ENCODE measurements at places on chromosomes 5 and 9.
A peak's percentile ranks its signal among the peaks of the same experiment; 100 is the strongest.

DNA sequence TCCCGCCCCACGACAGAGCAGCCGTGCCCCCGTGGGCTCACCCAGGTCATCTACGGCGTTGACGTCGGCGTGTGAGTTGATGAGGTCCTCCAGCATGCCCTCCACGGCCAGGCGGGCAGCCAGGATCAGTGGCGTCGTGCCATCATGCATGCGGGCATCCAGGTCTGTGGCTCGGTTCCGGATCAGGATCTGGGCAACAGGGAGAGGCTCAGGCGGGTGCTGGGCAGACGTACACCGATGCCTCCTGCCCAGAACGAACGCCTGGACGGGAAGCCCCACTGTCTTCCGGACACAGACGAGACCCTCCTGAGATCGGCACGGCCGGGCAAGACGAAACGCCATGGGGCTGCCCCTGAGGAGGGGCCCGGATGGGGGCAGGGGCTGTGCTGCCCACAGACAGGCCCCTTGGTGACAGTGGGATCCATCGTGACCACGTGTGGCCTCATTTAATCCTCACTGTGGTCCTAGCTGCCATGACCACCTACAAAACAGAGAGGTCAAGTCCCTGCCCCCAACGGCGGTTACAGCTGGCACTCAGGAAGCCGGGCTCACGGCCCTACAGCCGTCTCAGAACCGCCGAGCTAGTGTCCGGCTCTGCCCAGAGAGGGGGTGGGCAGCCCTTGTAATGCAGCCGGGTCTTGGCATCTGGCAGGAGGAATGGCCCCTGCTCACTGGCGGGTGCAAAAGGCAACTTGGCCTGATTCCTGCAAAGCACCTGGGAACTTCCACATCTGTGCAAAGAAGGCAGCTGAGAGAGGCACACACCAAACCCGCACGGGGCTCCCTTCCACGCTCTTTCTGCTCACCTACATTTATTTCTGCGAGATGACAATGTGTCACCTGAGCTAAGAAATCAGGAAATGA lies 16.5 kb upstream of the SEC16A start:
- no peak for DNase-seq

GRCh38 chr5:83069096-83069799 lies 7.9 kb downstream of the TMEM167A start:
- DNase-seq, result no peak

DNA sequence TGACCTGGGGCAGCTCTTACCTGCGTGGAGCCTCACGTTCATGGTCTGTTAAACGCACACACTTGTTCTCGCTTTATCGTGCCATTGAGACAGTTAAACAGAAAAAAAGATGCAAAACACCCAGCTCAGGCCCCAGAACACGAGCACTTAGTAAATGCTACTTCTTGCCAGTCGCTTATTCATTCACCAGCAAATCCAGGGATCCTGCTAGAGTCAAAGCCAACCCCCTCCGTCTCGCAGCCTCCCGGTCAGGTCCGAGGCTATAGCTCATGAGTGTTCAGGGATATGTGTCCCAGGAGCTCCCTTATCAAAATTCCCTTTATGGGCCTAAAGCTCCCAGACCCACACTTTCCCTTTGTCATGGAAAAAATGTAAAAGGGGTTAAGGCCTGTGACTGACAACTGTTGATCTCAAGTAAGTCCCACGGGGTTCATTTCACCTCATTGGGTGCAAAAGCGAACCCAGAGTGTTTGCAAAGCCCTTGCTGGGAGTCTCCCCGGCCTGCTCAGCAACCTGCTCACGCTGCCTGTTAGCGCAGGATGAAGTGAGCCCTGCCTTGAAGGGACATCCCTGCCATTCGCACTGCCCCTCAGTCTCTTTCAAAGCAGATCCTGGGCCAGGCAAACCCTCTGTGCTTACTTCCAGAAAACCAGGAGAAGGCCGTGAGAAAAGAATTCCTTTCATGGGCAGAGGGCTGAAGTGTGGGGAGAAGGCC lies 40.7 kb downstream of the HRH2 start:
- DNase-seq, result no peak

- DNase-seq, result peak; percentile 40
Measured at GRCh38 chr9:130664251-130665028, at the start of gene PRDM12. PRDM12 (plus strand) TSS chr9:130664594; CDS start chr9:130664654, 60 bp downstream.

GRCh38 chr5:174922955-174923354 lies 198.6 kb downstream of the MSX2 start:
- DNase-seq, result no peak

- DNase-seq, result no peak
Measured at GRCh38 chr5:65835191-65835590, 91.2 kb upstream of the ERBIN start.

GRCh38 chr9:20760246-20760891 lies 76.3 kb downstream of the FOCAD start:
- no peak for DNase-seq

DNA sequence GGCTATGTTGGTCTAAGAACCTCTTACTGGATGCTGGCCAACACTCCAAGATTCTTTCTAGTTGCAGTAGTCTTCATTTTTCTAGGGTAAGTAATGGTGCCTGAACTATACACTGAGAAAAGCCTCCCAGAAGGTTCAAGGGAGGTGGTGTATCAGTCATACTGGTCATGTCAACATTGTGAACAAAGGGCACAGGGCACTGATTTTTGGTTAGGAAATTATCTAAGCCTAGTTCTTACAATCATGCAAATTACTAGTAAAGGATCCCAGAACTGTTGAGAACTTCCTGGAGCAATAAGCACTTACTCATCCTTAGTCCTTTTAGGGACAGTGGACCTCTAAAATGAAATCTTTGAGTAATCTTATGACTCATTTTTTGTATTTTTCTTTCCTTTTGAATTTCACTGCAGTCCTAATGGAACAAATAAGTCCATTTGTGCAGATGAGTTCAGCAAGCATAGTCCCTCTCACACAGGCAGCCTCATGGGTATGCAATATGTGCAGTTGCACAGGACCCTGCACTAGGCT lies 21.1 kb upstream of the CDC42SE2 start:
- no peak for DNase-seq

DNA sequence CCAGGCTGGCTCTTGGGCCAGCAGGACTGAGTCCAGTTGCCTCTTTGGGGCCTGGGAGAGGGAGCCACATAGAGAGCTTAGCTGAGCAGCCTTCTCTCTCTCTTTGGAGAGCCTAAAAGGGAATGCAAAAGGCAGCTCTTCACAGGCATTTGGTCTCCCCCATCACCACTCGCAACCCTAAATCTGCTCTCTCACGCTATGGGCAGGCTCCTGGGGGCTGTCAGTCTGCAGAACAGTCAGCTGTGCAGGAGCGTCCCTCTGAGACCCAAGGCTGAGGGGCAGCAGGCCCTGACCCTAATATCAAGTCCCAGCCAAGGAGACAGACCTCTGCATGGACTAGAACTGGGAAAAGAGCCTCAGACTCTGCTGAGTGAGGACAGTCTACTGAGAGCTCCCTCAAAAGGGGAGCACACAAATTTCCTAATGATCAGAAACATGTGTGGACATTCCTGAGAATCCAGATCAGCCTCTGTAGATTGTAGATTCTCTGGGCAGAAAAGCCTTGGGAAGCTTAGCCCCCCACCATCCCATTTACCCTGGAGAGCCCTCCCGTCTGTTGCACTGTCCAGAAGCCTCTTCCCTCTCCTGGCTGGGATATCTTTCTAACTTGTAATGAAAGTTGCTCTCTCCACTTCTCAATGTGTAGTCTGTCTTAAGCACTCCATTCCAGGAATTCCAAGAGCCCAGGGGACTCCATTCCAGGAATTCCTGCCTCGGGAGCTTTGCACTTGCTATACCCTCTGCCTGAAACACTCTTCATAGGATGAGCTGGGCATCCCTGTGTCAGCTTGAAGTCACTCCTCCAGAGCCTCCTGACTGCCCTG lies 79.4 kb downstream of the FAM114A2 start:
- no peak for DNase-seq

- peak; percentile 60 for DNase-seq
Measured at GRCh38 chr9:278651-279050, 64.0 kb downstream of the DOCK8 start.

- DNase-seq, result no peak
Measured at GRCh38 chr9:32340361-32340760, 44.1 kb upstream of the ACO1 start.

GRCh38 chr9:87271696-87272477 lies 225.8 kb upstream of the DAPK1 start:
- DNase-seq, result no peak

- DNase-seq, result no peak
Measured at GRCh38 chr9:99269416-99269815, 47.3 kb downstream of the SEC61B start.

GRCh38 chr5:113487781-113488644 lies at the start of gene MCC:
MCC (minus strand) TSS chr5:113488453.
- peak; percentile 55 for DNase-seq

- DNase-seq, result no peak
Measured at GRCh38 chr9:94904806-94905205, 178.3 kb downstream of the AOPEP start.

DNA sequence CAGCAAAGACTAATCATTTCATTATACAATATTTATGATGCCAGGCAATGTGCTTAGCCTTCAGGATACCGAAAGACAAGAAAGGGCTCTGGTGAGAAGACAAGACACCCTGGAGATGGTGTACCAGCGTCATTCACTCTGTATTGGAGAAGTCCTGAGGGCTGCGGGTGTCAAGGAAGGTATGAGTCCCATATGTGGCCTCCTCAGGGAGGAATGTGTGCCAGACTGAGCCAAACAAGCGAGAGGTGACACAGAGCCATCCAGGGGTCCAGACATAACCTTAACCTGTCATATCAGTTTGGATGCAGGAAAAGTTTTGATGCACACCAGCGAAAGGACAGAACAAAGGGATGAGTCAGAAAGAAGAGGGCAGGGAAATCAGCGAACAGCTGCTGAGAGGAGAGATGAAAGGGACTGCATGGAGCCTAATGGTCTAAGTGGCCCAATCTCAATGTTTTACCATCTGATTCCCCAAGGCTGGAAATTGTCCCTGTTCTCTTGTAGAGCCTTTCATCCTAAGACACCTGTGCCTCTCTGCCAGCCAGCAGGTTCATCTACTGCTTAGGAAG lies 38.9 kb downstream of the ADRA1B start:
- no peak for DNase-seq

DNA sequence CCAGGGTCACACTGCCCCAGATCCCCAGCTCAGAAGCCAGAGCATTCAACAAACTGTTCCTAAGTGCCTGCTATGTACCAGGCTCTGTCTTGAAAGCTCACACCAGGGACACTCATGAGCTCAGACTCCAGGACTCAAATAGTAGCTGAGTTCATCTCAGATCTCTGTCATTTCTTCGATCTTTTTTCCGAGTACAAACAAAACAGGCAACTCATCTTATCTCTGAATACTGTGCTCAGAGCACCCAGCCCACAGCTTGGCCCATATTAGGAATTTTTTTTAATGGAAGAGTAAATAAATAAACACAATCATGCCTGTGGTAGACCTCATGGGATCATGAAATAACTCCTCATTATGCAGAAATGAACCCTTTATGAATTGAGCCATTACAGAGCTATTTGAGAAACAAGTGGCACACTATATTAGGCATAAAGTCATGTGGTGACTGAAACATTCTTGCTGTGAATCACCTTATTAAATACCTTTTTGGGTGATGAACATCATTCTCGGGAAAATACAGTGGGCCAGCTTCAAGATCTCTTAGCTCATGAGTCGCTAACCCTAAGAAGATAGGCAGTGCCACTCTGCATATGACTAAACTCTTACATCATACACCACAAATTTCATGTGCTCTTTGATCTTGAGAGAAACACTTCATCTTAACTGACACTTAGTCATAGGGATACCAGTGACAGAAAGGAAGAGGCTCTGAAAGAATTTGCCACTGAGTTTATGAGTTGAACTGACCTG lies 9.9 kb downstream of the SH3RF2 start:
- peak; percentile 34 for DNase-seq

DNA sequence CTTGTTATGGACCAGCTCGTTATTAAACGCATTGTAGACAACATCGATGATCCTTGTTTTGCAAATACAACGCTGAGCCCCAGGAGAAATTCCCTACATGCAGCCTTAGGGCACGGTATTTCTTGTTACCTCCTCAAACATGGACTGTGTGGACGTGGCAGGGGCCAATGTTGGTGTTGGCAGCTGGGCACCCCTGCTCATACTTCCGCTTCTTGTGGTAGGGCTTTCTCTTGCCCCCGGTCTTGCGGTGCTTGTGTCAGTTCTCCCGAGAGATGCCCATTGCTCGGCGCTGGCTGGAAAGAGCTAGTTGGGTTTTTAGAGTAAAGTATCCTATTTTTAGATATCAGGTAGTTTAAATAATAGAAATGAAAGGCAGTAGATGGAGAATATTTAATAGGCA lies 45.5 kb downstream of the UBAP1 start:
- DNase-seq, result no peak

DNA sequence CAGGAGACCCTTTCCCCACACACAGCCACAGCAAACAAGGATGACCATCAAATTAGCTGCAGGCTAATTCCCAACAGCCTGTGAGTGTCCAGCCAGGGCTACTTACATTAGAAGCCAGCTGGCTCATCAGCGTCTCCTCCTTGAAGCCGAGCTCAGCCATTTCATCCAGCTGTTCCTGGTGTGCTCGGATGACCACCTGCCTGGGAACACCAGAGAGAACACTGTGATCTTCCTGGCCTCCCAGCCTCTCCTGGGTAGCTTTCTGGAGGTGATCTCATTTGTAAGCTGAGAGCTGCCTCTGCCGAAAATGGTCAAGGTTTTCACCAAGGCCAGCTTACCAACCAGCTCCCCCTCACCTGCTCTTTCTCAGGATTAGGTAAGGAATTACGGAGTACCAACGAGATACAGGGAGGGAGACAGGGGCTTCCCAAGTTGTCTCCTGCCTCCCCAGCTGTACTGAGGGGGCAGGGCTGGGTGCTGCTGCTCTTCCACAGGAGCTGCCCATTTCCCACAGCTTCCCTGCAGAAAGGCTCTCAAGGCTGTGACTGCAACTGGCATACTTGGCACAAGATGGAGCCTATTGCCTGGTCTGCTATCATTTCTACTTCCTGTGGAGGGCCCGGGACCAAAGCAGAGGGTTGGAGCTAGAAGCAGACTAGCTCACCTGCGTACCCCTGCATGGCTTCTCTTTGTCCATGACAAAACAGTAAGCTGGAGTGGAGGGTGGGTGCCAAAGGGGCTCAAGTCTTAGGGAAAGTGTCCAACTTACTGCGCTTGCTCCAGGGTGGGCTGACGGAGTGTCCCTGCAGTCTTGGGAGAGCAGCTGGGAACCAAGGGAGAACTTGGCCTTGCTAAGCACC lies 73.9 kb downstream of the KIF24 start:
- DNase-seq, result no peak

DNA sequence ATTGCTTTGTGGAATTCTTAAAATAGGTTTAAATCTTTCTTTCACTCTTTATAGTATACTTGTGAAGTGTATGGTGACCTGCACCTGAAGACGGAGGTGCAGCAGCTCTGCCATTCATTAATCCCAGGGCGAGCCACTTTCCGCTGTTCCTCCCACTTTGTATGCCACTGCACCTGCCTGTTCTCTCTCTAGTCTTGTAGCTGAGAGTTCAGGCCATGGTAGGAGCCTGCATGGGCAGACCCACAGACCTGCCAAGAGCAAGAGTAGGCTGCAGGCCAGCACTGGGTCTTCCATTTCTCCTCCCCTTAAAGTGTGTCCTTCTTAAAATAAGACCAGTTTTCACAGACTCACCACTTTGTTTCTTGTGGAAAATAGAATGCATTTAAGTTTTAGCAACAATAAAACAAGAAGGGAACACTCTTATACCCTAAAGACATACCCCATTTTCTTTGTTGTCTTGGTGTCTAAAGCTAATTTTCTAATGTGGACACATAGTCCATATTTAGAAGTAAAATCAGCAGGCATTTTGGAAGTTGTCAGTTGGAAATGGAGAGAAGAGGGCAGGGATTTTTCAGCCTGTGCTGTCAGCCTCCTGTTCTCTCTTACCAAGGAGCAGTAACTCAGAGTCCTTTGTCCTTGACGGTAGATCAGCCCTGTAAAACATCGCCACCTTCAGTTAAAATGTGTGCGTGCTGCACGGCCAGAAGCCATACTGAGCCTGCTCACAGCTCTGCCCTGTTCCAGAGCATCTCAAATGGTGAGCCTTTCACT lies 103.2 kb downstream of the SNCAIP start:
- DNase-seq, result peak; percentile 4
